ENCODE measurements at places on chromosomes 6 and 20.
A peak's percentile ranks its signal among the peaks of the same experiment; 100 is the strongest.

DNA sequence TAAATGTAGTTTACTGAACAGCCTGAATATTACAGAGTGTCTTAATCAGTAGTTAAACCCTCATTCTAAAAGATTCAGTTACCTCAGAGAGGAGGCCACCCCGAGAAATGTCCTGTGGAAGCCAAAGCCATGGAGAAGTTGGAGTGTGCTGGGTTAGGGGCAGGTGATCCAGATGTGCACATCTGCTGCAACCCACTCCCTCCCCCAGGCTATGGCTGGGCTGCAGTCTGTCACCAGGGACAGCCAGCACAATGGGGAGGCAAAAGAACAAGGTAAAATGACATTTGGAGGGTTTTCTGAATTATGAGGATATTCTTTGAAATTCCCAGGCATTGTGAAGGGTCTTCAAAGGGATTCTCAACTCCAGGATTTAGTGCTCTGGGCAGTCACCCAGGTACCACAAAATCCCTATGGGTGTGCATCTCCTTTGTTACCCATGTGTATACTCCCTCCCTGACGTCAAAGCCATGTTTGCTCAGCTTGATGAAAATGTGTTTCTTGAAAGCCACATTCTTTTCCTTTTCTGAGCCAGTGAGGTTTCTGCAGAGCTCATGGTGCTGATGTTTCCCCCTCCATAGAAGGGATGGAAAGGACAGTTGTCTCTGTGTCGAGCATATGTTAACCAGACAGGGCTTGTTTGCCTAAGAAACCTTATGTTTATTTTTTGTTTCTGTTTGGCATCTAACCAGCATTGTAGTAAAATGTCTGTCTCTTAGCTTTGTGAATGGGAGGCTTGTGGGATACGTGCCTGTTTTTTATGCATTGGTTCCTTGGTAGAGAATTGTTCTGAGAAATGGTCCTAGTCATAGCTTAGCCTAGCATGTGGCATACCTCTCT is 212.3 kb upstream of the TBX18 start:
- DNase-seq, result peak; percentile 73

- DNase-seq, result no peak
Observed at GRCh38 chr6:84685983-84686584, 78.3 kb downstream of the TBX18 start.

GRCh38 chr6:117126213-117126612 is 139.1 kb upstream of the VGLL2 start:
- no peak for DNase-seq

- DNase-seq, result no peak
Observed at GRCh38 chr20:18543932-18544331, 23.3 kb upstream of the SMIM26 start.

- no peak for DNase-seq
Observed at GRCh38 chr6:16223362-16223761, 15.0 kb upstream of the GMPR start.

- no peak for DNase-seq
Observed at GRCh38 chr6:143878272-143878760, 14.0 kb downstream of the ZC2HC1B start.

DNA sequence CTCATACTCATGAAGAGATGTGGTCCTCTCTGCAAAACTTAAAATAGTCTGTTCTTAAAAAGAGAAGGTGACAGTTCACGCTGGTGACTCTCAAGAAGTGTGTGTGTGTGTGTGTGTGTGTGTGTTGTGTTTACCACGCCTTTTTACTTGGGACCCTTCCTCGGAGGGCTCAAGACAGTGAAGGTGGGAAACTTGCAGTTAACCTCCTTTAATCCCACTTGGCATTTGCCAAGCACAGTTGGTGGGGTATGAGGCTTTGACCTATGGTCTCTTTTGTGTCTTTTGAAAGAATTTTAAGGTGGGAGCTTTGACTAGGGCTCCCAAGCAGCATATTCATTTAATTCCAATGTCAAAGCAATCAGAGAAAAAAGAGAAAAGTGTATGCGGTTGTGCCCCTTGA is 395.8 kb downstream of the TFAP2B start:
- DNase-seq, result no peak

DNA sequence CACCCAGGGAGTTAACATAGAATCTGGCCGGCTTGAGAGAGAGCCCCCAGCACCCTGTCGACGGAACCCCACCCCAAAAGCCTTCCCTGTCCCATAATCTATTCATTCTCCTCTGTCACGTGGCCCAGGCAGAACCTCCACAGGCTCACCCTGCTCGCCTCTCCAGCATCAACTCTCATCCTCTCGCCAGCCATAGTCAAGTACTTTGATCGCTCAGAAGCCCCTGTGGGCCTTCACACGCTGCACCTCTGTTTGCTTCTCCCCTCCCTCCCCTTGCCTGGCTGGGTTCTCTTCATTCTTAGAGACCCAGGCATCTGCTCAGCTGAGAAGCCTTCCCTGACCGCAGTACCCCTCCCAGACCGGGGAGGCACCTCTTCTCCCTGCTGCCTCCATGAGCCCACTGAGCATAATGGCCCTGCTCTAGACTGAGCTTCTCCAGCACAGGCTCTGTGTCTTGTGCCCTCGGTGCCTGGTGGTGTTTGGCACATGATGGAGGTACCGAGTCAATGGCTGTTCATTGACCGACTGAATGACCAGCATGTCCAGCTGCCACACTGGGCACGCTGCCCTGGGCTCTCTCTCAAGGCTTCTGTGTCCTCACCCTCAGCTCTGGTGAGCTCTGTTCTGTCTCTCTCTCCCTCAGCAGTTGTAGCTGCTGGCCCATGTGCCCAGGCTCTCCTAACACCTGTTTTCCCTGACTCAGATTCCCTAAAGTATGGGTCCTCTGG is 33.7 kb downstream of the PKIG start:
- peak; percentile 42 for DNase-seq

GRCh38 chr6:158233214-158233795 is 65.2 kb downstream of the GTF2H5 start:
- DNase-seq, result no peak

- no peak for DNase-seq
Observed at GRCh38 chr20:59813948-59814839, 119.2 kb downstream of the SYCP2 start.

Data from tongue (tissue), 3 donors.